ENCODE measurements at places on chromosomes 7 and 10.

GRCh38 chr10:96212911-96213310 is 58.5 kb downstream of the BLNK start:
- DNase-seq: no peak

DNA sequence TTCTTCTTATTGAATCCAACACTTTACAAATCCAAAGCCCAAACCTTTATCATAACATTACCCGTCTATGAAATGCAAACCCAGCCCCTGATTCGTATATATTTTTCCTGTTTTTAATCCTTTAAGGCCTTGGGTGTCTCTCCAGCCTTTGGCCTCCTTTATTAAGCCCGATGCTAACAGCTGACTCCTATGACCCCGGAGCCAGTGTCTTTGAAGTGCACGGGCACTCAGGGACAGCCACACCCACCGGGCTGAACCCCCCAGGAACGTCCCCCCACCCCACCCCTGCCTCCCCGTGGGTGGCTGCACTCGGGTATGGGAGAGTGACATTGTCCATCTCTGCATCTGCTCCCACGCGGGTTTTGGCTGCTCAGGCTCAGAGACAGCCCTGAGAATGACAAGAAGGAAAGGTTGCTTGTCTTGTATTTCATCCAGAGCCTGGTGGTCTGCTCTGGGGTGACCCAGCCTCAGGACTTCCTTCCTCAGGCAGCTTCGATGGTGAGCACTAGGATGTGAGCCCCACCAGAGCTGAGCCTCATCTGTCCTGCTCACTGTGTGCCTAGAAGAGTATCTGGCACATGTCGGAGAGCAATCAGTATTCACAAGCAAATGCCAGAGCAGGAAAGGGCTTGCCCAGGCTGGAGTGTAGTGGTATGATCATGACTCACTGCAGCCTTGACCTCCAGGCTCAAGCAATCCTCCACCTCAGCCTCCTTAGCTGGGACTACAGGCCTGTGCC is 210.4 kb downstream of the SKIDA1 start:
- no peak for DNase-seq

DNA sequence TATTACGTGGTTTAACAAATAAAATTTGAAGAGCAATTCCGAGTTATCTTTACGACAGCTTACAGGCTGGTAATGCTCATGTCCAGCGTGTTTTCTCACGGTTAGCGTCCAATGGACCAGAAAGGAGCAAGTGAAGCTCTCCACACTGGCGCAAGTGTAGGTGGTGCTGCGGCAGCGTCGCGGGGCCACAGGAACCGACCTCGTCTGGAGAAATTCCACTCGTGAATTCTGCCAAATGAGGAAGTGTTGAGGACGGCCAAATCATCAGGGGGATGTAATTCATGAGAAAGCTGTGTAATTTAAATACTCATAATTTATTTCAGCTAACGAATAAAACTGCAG is 350 bp upstream of the ZNF37A start:
- no peak for DNase-seq

GRCh38 chr10:91592266-91592975 is 40.5 kb downstream of the PPP1R3C start:
- no peak for DNase-seq

Data from stimulated activated naive CD4-positive, alpha-beta T cell treated with Interleukin-2 at 50 U/mL for 16 hours (primary cell).